ENCODE measurements at places on chromosomes 2 and 18.

GRCh38 chr2:109159096-109159495 is 30.1 kb downstream of the SH3RF3 start:
- no peak for DNase-seq

GRCh38 chr2:204109681-204110080 is 173.1 kb downstream of the ICOS start:
- no peak for DNase-seq

GRCh38 chr2:204946892-204947291 is 401.6 kb downstream of the PARD3B start:
- no peak for DNase-seq

- no peak for DNase-seq
These were observed 3.5 kb upstream of the FABP1 start for GRCh38 chr2:88131201-88131998.

DNA sequence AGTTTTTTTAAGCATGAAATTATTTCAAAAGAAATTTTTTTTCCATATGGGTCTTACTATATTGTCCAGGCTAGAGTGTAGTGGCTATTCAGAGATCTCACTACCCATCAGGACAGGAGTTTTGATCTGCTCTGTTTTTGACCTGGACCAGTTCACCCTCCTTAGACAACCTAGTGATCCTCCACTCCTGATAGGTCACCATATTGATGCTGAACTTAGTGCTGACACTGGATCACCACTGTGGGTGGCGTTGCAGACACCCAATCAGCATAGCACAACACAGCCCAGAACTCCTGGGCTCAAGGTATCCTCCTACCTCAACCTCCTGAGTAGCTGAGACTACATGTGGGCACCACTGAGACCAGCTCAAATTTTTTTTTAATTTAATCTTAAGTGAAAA is 8.2 kb downstream of the OLA1 start:
- no peak for DNase-seq

DNA sequence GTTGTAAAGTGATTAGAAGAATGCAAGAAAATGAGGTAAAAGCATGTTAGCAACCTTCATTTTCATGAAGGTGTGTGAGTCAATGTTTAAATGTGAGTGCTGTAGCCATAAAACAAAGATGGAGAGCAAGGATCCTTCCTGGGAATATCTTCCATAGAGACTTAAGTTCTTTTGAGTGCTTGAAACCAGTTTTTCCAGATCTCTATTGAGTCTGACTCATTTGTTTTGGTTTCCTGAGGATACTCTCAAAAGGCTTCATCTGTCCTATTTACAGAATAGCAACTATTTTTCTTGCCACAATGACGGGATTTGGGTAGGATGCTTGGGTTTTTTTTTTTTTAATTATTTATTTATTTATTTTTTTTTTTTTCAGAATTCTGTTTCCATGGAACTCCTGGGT is 45.9 kb upstream of the ASB1 start:
- no peak for DNase-seq

Measured in stimulated activated CD4-positive, alpha-beta T cell treated with anti-CD3 and anti-CD28 coated beads, Interleukin-1b, Interleukin-23, amount 100 ng/mL, for 24 hours (primary cell).